Body of pancreas (tissue), 4 donors: ENCODE measurements at places on chromosomes 2 and 18.

GRCh38 chr2:224287531-224287930, 114.4 kb downstream of the FAM124B start:
- no peak for DNase-seq

DNA sequence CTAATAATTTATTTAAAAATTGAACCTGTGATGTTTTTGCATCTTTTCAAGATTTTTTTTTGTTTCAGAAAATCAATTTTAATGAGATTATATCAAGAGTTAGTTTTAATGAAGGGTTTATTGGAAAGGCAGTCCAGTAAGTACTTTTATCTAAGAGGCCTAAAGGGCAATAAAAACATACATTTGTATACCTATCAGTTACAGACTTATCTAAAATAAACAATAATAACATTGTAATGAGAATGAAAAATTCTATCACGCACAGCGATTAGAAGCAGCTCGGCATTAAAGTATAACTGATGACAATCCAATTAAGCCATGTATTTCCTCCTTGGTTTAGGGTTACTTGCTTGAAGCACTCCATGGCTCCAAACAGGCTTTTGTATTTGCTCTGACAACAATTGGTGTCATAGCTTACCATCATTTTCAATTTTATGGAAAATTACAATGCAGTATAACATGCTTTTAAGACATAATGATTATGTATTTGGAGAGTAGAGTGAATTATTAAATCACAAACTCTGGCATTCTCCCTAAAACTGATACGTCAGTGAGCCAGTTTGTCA, 629.4 kb downstream of the TSN start:
- no peak for DNase-seq

DNA sequence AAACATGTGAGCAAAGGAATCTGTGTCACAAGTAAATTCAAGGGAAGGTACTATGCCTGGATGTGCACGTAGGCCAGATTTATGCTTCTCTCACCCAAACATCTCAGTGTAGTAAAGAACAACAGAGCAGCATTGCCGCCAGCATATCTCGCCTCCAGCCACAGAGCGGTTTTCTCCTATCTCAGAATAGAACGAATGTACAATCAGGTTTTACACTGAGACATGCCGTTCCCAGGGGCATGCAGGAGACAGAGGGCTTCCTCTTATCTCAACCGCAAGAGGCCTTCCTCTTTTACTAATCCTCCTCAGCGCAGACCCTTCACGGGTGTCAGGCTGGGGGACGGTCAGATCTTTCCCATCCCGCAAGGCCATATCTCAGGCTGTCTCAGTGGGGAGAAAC, 175.3 kb downstream of the RPIA start:
- DNase-seq, result no peak

GRCh38 chr18:61475931-61476330, 142.7 kb downstream of the CDH20 start:
- no peak for DNase-seq

GRCh38 chr2:109264595-109265328, 135.8 kb downstream of the SH3RF3 start:
- DNase-seq, result no peak

- DNase-seq, result no peak
Observed at GRCh38 chr2:130823886-130824491, 12.7 kb upstream of the ARHGEF4 start.

DNA sequence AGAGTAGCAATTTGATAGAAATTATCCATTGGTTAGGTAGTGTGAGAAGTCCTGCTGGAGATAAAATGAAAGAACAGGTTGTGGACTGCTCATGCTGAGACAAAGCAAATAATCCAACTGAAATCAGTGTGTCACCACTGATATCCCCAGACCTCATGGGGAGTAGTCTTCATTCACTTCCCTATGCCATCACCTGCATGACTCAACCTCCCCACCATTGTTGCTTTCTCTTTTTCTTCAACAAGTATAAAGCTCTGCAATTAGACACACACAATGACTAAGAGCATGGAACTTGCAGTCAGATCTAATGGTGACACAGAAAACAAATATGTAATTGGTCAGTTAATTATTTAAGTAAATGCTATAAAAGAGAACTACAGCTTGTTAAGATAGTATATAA, 475.3 kb downstream of the RIT2 start:
- DNase-seq, result no peak

- DNase-seq, result no peak
Observed at GRCh38 chr2:77119333-77119732, 402.8 kb downstream of the LRRTM4 start.

DNA sequence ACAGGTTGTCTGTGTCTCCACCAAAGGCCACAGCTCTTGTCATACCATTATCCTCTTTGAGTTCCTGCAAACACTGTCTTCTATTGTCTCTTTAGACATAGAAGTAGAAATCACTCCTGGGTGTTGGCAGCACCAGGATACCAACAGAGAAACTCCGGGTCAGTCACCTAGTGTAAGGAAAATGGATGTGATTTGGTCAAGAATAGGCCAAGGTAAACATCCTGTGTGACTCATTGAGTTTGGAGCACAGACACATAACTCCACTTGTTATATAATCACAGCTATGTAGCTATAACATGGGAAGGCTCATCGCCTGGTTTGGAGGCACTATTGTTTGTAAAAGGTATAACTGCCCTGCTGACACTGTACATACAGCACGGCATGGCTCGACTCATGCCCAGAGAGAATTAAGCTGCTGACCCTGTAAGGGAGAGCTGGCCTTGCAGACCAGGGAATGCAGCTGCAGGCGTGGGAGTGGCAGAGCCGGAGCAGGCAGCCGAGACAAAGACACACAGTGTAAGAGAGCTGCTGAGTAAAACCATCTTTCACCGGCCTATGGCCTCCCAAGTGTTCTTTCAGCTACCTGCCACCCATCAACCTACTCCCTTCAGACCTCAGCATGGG, 3.4 kb upstream of the TXNL1 start:
- no peak for DNase-seq
